ENCODE measurements at places on chromosomes 7 and 10. TPM values are rescaled to one million over a fixed set of nuclear protein-coding genes. Genes with fewer than 3 reads are reported as not detected.

DNA sequence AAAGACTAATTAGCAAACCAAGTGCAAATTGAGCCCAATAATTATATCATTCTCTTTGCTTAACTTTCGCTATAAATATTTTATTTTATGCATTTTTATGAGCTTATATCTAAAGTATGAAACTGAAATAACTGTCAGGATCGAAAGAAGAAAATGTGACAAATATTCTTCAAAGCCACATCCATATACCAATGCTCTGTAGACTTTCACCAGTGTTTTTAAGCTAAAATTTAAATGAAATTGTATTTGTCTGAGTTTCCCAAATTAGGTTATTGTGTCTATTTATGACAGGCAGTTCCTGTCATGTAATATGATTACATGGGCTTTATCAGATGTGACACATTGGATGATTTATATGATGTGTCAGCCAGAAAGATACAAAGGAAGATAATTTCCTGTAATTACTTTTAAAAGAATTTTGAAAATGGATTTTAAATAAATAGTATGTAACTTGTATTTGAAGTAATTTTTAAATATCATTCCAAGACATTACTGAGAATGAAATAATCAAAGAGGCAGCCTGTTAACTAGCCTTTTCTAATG is 317.9 kb upstream of the KLF6 start:
- no peak for ATAC-seq

DNA sequence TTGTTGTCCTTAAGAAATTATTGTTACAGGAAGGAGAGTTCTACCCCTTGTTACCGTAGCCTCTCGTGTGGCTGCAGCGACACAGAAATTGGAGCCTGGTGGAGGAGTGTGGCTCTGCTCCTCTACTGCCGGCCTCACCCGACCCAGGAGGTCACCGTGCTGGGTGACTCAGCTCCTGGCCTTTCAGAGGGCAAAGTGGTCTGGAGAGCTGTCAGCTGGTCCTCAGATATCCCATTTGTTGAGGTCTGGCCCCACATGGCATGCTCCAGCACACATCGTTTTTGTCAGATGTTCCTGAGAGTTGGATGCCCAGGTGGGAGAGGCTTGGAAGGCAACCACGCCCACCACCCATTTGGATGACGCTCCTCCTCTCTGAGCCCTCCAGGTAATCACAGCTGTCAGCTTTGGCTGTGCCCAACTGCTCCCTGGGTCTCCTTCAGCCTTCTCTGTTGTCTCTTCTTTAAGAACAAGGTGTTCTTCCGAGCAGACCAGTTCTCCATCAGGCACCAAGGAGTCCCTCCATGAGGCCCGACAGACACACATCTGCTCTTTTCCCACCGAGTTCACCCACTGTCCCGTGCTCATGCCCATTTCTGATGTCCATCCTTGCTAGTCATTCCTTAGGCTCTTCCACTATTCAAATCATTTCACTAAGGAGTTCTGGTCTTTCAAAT is 80.3 kb downstream of the RAMP3 start:
- ATAC-seq = no peak

GRCh38 chr10:1573334-1573969 is 163.9 kb downstream of the ADARB2 start:
- no peak for ATAC-seq

- no peak for ATAC-seq
Observed at GRCh38 chr7:964401-965231, 10.1 kb upstream of the ADAP1 start.

- no peak for ATAC-seq
Observed at GRCh38 chr7:154591544-154591943, 411.4 kb downstream of the PAXIP1 start.

- ATAC-seq = peak; percentile 31
Observed at GRCh38 chr7:73869011-73869798, 8.2 kb downstream of the TMEM270 start.

- ATAC-seq = peak; percentile 73
Observed at GRCh38 chr7:27739301-27739908, 557 bp upstream of the TAX1BP1 start.

GRCh38 chr7:1129431-1129830 is 30.6 kb downstream of the ZFAND2A start:
- ATAC-seq = no peak

- ATAC-seq = peak; percentile 24
Observed at GRCh38 chr10:5547931-5548660, 23.3 kb downstream of the CALML3 start.

GRCh38 chr10:98240524-98240923 is 27.5 kb downstream of the LOXL4 start:
- ATAC-seq = no peak

DNA sequence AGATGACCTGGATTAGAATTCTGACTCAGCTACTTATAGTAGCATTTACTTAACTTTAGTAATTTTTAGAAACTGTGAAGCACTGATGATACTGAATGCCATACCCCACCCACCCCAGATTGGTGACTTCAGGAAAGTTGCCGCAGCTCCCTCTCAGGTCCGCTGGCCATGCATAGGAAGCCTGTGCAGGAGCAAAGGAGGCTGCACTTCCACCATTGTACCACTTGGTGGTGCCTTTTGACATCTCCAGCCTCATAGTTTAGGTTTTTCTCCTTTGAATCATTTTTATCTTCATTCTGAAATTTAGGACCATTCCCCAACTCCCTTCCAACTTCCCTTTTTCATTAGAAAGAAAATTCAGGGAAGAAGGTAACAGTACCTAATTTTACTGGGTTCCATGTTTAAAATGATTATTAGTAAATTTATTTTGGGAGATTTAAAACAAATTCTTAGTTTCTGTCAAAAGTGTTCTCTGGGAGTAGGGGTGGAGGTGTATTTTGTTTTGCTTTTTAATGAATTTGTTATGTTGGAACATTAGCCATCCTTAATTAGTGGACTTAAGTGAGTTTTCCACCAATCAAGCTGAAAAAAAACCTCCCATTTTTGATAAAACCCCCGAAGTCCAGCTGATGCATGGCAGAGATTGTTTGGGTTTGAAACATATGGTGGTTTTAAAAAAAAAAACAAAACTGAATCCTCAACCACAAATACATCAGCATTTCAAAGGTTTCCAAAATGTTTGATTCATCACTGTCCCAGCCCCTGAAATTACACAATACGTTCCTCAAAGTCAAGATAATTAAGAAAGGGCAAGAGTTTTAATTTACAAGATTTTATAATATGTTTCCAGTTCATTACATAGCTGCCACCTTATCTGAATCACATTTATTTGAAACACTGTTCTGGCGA is 109.6 kb downstream of the WNT2 start:
- peak; percentile 53 for ATAC-seq

- ATAC-seq = no peak
Observed at GRCh38 chr10:123986736-123987135, 95.1 kb upstream of the CPXM2 start.

GRCh38 chr10:132547421-132547861 is 9.9 kb downstream of the INPP5A start:
- ATAC-seq = no peak

DNA sequence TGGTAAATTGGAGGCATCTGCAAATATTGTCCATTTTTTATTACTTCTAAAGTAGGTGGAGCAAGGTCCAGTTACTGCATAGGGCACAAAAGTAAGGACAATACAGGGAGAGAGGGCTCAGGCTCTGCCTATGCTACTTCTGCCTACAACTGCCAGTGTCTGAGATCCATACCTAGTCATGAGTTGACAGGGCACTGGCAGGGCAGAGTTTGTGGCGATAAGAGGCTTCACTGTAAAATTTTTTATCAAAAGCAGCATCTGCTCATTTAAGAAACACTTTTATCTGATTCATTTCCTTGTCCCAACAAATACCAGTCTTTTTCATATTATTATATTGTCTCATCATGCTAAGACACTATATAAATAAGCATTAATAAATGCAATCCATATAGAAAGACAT is 178.0 kb downstream of the LRRN3 start:
- ATAC-seq = no peak

GRCh38 chr7:108063520-108063933 is 60.6 kb upstream of the LAMB1 start:
- no peak for ATAC-seq

GRCh38 chr7:82131215-82131614 is 312.4 kb downstream of the CACNA2D1 start:
- ATAC-seq = no peak

- ATAC-seq = no peak
Observed at GRCh38 chr10:120538091-120538490, 81.1 kb downstream of the PLPP4 start.

DNA sequence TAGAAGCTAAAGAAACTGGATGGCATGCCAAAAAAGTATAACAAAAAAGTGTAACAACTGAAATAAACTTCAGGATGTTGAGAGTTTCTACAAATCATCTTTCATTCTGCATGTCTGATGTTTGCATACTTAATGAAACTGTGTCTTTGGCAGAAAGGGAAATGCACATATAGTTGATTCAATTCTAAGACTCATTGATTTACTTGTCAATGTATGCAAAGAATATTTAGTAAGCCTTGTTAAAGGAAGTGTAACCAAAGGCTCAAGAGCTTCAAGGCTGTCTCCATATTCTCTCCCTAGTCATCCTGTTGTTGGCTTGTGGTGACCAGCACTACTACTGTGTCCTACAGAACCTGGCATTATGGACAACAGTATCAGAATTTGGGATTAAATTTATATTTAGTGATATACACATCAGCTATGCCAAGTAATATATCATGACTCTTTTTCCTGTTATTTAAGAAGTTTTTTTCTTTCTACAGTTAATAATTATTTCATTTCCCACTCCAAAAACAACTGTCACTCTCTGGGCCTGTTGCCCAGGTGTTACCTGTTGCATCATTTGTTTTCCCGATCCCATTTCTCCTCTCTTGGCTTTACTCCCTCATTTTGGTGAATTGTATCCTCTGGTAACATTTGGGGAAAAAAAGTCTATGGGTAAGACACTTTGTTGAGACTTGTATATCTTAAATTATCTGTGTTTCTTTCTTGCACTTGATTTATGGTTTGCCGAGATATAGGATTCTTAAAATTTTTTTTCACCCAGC is 226.6 kb upstream of the BMPER start:
- no peak for ATAC-seq

- ATAC-seq = no peak
Observed at GRCh38 chr10:86486856-86487255, 34.7 kb downstream of the WAPL start.

DNA sequence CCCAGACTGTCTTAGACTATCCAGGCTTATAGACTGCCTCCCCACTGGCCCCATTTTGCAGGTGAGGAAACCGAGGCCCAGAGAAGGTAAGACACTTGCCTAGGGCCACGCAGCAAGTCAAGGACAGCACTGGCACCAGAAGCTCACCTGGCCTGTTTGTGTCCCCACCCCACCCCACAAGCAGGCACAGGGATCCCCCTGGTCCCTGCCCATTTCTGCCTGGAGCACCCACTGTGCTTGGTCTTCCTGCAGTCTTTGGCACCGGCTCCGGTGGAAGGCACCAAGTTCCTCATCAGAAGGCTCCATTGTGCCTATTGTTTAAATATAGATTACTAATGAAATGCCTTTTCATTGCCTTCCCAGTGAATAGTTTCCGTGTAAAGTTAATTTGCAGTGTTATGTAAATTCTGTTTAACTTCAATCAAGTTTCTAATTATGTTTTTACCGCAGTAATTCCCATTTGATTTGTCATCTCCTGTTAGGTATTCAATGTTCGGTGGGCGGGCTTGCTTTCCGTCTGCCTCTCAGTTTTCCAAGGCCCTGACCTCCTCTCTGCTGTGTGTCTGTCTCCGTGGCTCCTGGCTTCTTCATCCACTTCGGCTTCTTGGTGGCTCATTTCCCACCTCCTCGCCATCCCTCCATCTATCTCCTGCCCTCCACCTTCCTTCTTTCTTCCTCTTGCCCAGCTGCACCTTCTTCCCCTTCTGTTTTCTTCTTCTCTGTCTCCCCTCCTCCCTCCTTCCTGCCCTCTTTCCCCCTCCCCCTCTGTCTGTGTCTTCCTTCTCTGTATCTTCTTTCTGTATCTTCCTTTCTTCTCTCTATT is 75.8 kb downstream of the ZMIZ1 start:
- ATAC-seq = no peak

GRCh38 chr7:22373388-22373787 is 16.4 kb upstream of the RAPGEF5 start:
- ATAC-seq = no peak

DNA sequence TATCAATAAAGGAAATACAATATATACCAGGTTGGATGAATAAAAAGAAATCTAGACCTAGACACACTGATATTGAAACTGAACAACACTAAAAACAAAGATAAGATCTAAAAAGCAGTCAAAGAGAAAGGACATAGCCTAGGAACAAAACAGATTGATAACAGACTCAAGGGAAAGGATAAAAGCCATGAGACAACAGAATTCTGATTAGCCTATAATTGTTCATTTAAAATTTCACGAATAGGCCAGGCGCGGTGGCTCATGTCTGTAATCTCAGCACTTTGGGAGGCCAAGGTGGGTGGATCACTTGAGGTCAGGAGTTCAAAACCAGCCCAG is 48.4 kb upstream of the FHIP2A start:
- ATAC-seq = no peak

- ATAC-seq = no peak
Observed at GRCh38 chr10:52617346-52617745, 155.2 kb downstream of the MBL2 start.

- no peak for ATAC-seq
Observed at GRCh38 chr7:29328811-29329210, 134.2 kb downstream of the CHN2 start.

DNA sequence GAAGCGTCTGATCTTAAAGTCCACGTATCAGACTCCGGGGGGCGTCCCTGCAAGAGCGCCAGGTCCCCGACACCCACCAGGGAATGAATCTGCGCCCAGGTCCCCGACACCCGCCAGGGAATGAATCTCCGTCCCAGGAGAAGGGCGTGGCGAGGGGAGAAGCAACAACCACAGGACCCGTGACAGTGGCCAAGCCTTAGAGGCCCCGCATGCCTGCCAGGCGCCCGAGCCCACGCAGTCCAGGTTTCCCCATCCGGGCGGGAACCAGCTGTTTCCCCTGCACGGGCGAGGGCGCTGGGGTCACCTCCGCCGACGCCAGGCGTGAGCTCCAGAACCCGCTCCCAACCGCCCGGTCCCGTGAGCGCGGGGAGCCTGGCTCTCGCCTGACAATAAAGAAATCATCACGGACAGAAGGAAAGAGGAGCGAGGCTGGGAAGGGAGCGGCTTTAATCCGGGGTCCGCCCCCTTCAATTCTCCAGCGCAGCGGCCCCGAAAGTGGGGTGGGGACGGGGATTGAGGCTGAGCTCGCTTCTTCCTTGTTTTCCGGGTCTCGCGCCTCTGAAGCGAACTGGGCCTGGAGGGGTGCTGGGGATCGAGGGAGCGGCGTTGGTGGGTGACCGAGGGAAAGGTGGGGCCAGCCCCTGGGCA is 29.0 kb upstream of the BMS1 start:
- peak; percentile 33 for ATAC-seq

GRCh38 chr10:99544322-99544721 is 11.6 kb downstream of the NKX2-3 start:
- ATAC-seq = no peak

- no peak for ATAC-seq
Observed at GRCh38 chr7:26937939-26938623, 73.7 kb upstream of the SKAP2 start.

The PLAC9 gene
- not detected for total RNA-seq

The INMT gene
- total RNA-seq = not detected

The MSS51 gene
- total RNA-seq = 1.3 TPM

The ZNF736 gene
- total RNA-seq = 2.4 TPM

The RASA4B gene
- 5.9 TPM for total RNA-seq

The STOX1 gene
- total RNA-seq = 4.5 TPM

The MYO1G gene
- total RNA-seq = 0.66 TPM

The MYL10 gene
- not detected for total RNA-seq

The NXPH1 gene
- total RNA-seq = 0.77 TPM

The BUD31 gene
- total RNA-seq = 135 TPM

Data from motor neuron (in vitro differentiated cells).